ENCODE measurements at places on chromosomes 1 and 21.

- DNase-seq: no peak
Measured at GRCh38 chr1:45974541-45975269, 157.7 kb downstream of the PIK3R3 start.

DNA sequence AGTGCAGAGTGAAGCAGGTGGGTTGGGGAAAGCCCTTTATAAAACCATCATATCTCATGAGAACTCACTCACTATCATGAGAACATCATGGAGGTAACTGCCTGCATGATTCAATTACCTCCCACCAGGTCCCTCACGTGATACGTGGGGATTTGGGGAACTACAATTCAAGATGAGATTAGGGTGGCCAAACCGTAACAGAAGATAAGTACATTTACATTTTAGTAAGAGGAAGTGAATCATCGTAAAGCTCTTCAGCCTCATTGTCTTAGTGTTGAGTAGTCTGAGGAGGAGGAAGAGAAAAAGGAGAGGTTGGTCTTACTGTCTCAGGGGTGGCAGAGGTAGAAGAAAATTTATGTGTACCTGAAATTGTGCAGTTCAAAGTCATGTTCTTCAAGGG lies 1053.4 kb upstream of the ADGRL4 start:
- no peak for DNase-seq

- DNase-seq: peak; percentile 90
Measured at GRCh38 chr1:209768354-209768774, 12.5 kb downstream of the TRAF3IP3 start.

DNA sequence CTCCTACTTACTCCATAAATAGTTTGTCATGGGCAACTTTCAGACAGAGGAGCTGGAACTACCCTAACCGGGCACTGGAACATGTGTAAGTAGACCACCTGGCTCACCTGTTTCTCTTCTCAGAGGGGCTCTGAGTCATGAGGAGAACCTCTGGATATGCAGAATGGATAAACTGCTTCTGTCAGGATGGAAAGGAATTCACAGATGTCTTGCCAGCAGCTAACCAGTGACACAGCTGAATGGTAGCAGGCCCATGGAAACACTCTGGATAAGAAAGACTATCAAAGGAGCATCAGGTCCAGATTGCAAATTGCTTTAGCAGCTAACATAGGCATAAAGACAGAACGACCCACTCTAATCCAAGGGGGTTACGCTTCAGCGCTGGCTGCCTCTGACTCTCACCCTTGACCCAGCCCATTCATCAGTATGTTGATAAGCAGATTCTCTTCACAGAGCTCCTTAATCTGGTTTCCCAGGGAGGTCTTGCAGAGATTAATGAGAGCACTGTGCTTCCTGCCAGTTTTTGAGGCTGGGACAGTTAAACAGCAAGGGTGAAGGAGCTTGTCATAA lies 54.2 kb downstream of the HIVEP3 start:
- no peak for DNase-seq

GRCh38 chr21:37463083-37463801 lies 96.7 kb downstream of the DYRK1A start:
- peak; percentile 16 for DNase-seq

DNA sequence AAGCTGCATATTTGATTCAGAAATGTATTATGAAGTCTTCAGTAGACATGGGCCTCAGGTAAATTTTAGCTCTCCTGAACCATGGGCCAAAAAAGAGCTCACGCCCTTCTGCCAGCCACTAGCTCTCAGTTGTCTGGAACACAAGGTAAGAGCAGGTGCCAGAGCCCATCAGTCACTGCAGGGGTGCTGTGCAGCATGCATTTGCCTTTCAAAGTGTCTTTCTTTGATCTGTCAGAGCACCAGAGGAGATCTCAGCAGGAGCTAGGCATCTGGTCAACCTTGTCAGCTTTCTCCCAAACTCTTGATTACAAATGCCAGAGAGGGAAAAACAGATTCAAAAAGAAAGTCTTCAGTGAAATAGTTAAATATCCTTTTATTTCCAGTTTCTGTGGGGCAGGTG lies 332.3 kb downstream of the COL11A1 start:
- DNase-seq: no peak

All from CD4-positive, alpha-beta T cell treated with Interleukin-6 at 100 ng/mL for 8 hours (primary cell).